CD4-positive, alpha-beta T cell treated with Interleukin-6 at 100 ng/mL for 8 hours (primary cell): ENCODE measurements at places on chromosomes 6 and 20.

DNA sequence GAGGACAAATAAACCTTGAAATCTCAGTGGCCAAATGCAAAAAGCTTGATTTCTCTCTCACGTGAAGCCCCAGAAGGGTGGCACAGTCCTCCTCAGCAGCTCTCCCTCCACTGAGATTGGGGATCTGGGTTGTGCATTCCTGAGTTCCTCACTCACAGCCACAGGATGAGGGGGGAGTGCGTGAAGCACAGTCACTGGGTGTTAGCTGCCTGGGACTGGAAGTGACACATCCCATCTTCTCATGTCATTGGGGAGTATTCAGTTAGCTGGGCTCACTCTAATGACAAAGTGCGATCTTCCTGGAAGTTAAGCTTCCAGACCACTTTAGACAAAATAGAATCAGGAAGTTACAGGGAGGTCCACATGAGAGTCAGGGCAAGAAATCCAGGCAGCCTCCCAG is 192.2 kb upstream of the LRFN2 start:
- no peak for DNase-seq

DNA sequence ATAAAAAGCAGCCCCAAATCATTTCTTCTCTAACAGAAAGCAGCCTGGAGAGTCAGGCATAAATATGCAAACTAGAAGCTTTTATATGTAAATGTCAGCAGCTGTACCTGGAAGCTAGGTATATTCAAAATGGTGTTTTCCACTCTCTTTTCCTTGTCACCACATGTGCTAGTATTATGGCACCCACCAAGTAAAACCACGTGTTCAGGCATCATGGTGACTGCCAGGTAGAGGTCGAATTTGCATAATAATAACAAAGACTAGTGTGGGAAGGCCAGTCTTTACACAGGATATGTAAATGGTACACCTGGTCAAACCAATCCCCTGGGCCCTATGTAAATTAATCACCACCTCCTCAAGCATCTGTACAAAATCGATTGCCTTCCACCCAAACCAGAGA is 124.0 kb downstream of the MMUT start:
- DNase-seq: no peak

DNA sequence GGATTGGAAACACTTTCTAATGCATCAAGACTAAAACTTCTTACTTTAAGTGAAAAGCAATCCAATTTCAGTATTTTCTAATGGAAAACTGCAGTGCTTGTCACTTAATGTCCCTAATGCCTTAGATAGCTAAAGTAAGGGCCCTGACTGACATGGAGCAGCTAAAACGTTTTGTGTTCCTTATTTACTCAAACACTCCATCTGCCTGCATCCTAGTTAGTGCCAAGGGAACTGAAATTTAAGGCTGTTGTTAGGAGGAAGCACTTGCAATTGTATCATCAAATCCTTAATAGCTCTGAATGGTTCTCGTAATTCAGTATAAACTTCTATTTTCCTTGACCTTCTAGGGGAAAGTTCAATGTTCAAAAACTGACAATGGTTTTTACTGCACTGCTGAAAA is 127.4 kb downstream of the GJA10 start:
- DNase-seq: no peak

- DNase-seq: no peak
Measured at GRCh38 chr20:25858495-25859425, 162.1 kb upstream of the ZNF337 start.

- no peak for DNase-seq
Measured at GRCh38 chr6:87918461-87918941, 129.1 kb upstream of the SPACA1 start.

GRCh38 chr6:38773338-38773737 is 58.2 kb downstream of the DNAH8 start:
- DNase-seq: no peak

- DNase-seq: peak; percentile 41
Measured at GRCh38 chr6:110878751-110879522, 4.4 kb downstream of the AMD1 start.

- no peak for DNase-seq
Measured at GRCh38 chr6:81933608-81934051, 181.1 kb upstream of the TENT5A start.

GRCh38 chr20:227439-228105 is 514 bp downstream of the DEFB129 start:
- peak; percentile 9 for DNase-seq

DNA sequence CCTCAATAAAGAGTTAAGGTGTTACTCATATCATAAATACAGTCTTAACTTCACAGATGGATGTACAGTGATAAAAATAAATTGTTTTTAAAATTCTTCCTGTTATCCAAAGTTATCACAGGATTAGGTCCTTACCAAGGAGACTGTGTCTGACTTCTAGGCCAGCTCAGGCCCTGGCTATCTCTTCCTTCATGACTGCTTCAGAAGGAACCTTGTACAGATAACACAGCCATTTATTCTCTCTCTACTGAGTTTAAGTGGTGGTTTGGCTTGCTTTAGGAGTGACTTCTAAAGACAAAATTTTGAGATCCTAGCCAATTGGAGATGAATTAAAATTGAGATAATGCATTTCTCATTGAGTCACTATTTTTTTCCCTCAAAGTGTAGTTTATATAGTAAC is 40.8 kb upstream of the RNF182 start:
- DNase-seq: no peak
